ENCODE measurements at places on chromosomes 11 and 22. TPM values are rescaled to one million over a fixed set of nuclear protein-coding genes. Genes with fewer than 3 reads are reported as not detected.

The APOL4 gene
- 7.8 TPM for polyA plus RNA-seq

The APBB1 gene
- polyA plus RNA-seq: 27.6 TPM

GRCh38 chr11:57306161-57306876 lies 18.4 kb downstream of the TNKS1BP1 start:
- H3K27ac ChIP-seq: no peak overlapping the region
- H3K4me3 ChIP-seq: no peak overlapping the region
- DNase-seq: no peak
- H3K36me3 ChIP-seq: peaks cover 64% of the 10 kb centered on the region

GRCh38 chr11:86292912-86293616 lies 9.0 kb upstream of the HIKESHI start:
- no peaks in the 10 kb centered on the region for H3K36me3 ChIP-seq
- H3K4me3 ChIP-seq: no peak overlapping the region
- no peaks in the 10 kb centered on the region for H3K27me3 ChIP-seq
- no peak overlapping the region for H3K27ac ChIP-seq

The DDX25 gene
- 2.0 TPM for polyA plus RNA-seq

DNA sequence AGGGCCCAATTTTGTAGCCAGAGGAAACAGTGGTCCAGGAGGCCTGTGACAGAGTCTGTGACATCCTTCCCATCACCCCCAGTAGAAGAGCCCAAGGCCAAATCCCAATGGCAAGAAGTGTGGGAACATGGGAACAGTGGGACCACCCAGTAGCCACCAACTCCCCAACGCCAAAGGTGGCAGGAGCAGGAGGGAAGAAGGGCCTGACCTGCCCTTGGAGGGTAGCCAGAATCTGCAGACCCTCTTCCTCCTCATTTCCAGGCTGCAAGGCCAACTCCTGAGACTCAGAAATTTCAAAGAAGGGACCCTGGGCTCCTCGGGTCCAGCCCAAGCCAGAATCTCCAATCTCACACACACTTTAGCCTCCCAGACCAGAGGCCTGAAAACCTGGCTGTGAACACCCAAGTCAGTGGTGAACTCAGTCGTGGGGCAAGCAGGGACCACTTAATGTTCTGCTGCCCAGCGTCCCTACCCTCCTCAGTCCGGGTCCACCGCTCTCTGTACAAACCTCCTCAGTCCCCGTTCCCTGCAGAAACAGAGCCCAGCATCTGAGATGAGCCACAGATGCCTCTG lies 6.2 kb downstream of the RAB3IL1 start:
- H3K27me3 ChIP-seq: no peaks in the 10 kb centered on the region
- H3K36me3 ChIP-seq: peaks cover 20% of the 10 kb centered on the region
- no peak overlapping the region for H3K4me3 ChIP-seq
- peaks cover 23% of the 10 kb centered on the region for H3K4me1 ChIP-seq
- no peak for DNase-seq

GRCh38 chr22:46107753-46108563 lies 42.4 kb upstream of the PPARA start:
- H3K4me1 ChIP-seq: peaks cover 50% of the 10 kb centered on the region
- H3K27ac ChIP-seq: no peak overlapping the region
- no peak overlapping the region for H3K4me3 ChIP-seq

DNA sequence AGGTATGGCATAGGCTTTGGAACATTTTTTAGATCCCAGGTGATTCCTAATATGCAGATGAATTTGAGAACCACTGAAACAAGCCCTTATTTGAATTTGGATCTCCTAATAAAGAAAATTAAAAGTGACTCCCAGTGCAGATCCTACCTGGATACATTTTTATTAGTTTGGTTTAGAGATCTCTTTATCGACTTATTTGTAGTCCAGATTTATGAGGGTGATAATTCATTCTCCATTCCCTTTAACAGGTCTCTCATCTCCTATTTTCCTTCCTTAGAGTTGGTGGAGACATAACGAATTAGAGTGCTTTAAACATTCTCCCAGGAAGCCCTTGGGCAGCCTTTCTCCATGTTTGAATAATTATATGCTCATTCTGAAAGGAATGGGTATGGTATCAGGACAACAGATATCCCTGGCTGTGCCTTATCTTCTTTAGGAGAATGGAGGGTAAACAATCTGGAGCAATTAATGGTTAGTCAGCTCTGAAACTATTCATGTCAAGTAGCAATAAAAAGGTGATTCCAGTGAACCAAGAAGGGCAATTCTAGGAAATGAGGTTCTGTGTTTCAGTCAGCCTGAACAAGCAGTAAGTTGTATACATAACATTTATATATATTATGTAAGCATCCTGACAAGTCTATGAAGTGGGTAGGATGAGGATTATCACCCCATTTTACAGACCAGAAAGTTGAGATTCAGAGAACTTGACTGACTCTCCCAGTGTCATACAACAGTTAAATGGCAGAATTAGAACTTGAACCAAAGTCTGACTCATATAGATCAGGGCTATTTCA lies 53.9 kb upstream of the RCE1 start:
- H3K4me1 ChIP-seq: peaks cover 25% of the 10 kb centered on the region
- H3K36me3 ChIP-seq: no peaks in the 10 kb centered on the region
- peak; percentile 86 for DNase-seq
- H3K27me3 ChIP-seq: no peaks in the 10 kb centered on the region

The CBY1 gene
- 38.7 TPM for polyA plus RNA-seq

DNA sequence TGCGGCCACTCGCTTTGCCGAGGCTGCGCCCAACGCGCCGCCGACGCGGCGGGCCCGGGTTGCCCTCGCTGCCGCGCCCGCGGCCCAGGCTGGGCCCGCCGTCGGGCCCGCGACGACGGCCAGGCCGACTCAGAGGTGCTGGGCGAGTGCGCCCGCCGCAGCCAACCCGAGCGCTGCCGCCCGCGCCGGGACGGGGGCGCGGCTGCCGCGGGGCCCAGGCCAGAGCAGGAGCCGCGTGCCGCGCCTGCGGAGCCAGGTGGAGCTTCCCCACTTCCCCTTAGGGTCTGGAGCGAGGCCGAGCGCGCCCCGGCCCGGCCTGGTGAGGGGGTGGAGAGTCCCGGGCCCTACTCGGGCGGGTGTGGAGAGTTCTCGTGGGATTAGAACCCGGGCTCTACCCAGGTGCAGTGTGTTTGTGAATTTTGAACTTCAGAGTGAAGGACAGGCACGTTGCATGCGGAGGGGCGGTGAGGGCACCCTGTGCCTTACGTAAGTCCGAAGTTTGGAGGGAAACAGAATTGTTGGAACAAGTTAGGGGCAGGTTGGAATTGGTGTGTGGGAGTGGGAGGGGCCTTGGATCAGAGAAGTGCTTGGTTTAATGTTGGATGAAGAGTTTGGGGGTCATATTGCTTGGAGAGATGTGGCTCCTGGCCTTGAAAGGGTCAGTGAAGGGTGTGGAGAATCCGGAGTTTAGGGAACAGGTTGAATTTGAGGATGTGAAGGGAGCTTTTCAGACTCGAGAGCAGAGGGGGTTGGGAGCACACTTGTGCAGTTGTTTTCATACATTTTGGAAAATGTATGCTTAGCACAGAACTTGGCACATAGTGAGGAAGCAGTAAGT lies 697 bp downstream of the RNF169 start:
- peak overlapping the region; percentile 65 for H3K4me3 ChIP-seq
- H3K4me1 ChIP-seq: peaks cover 11% of the 10 kb centered on the region
- H3K36me3 ChIP-seq: no peaks in the 10 kb centered on the region
- no peaks in the 10 kb centered on the region for H3K27me3 ChIP-seq
- H3K27ac ChIP-seq: peak overlapping the region; percentile 79

- peaks cover 3% of the 10 kb centered on the region for H3K4me1 ChIP-seq
- peak; percentile 3 for DNase-seq
- H3K27me3 ChIP-seq: peaks cover 9% of the 10 kb centered on the region
- no peak overlapping the region for H3K27ac ChIP-seq
- H3K4me3 ChIP-seq: no peak overlapping the region
Measured at GRCh38 chr22:44663256-44663999, 38.6 kb upstream of the PRR5 start.

DNA sequence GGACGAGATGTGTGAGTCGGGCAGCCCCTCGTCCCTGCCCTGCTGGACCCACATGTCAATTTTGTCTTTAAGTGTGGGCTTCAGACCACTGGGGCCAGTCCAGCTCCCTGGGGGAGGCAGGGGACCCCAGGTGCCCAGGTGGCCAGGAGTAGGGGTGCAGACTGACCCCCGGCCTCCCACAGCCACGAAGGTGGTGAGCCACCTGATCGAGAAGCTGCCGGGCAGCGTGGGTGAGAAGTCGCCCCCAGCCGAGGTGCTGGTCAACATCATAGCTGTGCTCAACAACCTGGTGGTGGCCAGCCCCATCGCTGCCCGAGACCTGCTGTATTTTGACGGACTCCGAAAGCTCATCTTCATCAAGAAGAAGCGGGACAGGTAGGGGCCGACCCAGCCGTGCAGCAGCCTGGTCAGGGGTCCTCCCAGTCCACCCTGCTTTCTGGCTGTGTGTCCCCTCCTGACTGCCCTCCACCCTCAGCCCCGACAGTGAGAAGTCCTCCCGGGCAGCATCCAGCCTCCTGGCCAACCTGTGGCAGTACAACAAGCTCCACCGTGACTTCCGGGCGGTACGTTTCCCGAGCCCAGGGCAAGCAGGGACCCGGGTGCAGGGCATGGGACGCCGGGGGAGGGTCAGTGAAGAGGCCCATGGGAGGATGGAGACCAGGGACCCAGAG lies 9.9 kb downstream of the PKP3 start:
- peaks cover 46% of the 10 kb centered on the region for H3K36me3 ChIP-seq
- H3K4me3 ChIP-seq: no peak overlapping the region
- H3K27ac ChIP-seq: no peak overlapping the region
- peaks cover 11% of the 10 kb centered on the region for H3K4me1 ChIP-seq

GRCh38 chr22:49258107-49259010 lies 569.3 kb downstream of the BRD1 start:
- H3K4me3 ChIP-seq: no peak overlapping the region
- no peak for DNase-seq
- no peaks in the 10 kb centered on the region for H3K27me3 ChIP-seq
- H3K4me1 ChIP-seq: no peaks in the 10 kb centered on the region
- no peak overlapping the region for H3K27ac ChIP-seq

DNA sequence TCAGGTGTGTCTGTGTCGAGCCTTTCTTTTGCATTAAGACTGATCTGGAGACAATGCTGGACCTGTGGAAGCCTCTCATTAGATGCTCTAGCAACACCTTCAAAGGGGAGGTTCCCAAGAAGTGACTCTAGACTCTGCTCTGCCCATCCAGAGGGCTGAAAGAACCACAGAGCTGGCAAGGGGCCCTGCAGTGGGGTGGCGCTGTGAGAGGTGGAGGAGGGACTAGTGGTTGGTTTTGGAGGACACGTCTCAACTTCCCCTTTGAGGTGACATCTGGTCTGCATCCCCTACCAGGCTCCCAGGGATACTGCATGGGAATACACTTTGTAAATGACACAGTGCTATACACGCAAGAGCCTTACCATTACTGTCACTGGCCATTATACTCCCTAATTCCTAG lies 34.2 kb upstream of the SYT13 start:
- no peak overlapping the region for H3K27ac ChIP-seq
- DNase-seq: no peak
- H3K4me3 ChIP-seq: no peak overlapping the region

- H3K4me3 ChIP-seq: no peak overlapping the region
- no peak overlapping the region for H3K27ac ChIP-seq
- peaks cover 9% of the 10 kb centered on the region for H3K27me3 ChIP-seq
- H3K4me1 ChIP-seq: no peaks in the 10 kb centered on the region
Measured at GRCh38 chr11:128279866-128280265, 307.5 kb downstream of the ETS1 start.

- no peak overlapping the region for H3K27ac ChIP-seq
- no peaks in the 10 kb centered on the region for H3K4me1 ChIP-seq
- no peak overlapping the region for H3K4me3 ChIP-seq
- no peak for DNase-seq
- no peaks in the 10 kb centered on the region for H3K36me3 ChIP-seq
Measured at GRCh38 chr11:5809122-5809519, 397 bp downstream of the OR52N2 start.

DNA sequence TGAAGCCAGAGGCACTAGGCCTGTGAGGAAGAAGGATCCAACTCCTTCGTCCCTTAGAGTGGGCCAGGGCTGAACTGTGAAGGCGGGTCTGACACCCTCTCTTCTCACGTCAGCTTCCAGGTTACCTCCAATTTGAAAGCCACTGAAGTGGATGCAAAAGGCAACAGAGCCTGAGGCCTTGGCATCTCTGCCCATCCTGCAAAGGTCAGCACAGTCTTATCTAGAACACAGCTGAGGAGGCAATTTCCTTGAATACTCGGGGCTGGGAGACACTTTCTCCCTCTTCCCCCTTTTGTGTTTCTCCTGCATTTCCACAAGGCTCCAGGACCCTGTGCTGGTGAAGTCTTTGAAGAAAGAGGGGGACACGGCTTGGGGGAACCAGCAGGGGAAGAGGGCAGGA lies 91.6 kb upstream of the PAX6 start:
- no peaks in the 10 kb centered on the region for H3K4me1 ChIP-seq
- H3K4me3 ChIP-seq: no peak overlapping the region
- no peak for DNase-seq

GRCh38 chr11:13183094-13183825 lies 94.3 kb upstream of the BMAL1 start:
- no peak overlapping the region for H3K4me3 ChIP-seq
- H3K36me3 ChIP-seq: no peaks in the 10 kb centered on the region
- H3K27me3 ChIP-seq: no peaks in the 10 kb centered on the region

DNA sequence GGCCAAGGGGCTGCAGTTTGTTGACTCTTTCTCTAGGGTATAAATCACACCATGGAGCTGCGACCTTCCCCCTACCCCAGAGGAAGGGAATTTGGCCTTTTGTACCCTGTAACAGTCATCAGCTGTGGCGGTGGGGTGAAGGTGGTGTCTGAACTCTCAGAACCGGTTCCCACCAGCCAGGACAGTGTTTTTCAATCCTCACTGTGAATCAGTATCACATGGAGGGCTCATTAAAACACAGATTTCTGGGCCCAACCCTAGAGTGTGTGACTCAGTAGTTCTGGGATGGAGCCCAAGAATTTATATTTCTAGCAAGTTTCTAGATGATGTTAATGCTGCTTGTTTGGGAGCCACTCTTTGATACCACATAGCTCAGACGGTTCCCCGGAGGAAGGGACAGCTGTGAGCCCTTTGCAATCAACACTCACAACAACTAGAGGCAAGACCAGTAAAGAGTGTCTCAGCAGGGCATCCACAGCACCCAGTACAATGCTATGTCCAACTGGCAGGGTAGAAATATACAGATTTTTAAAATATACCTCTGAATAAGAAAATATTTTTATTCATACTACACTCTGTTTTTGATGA lies 43.9 kb upstream of the FAT3 start:
- no peaks in the 10 kb centered on the region for H3K36me3 ChIP-seq
- H3K27ac ChIP-seq: no peak overlapping the region
- no peaks in the 10 kb centered on the region for H3K27me3 ChIP-seq

The ART1 gene
- not detected for polyA plus RNA-seq

GRCh38 chr11:79198898-79199250 lies 242.0 kb downstream of the TENM4 start:
- no peaks in the 10 kb centered on the region for H3K36me3 ChIP-seq
- H3K27me3 ChIP-seq: no peaks in the 10 kb centered on the region
- H3K27ac ChIP-seq: no peak overlapping the region
- no peaks in the 10 kb centered on the region for H3K4me1 ChIP-seq
- no peak overlapping the region for H3K4me3 ChIP-seq

The DTX4 gene
- polyA plus RNA-seq: 43.9 TPM

The UBQLN3 gene
- polyA plus RNA-seq: not detected

Data from large intestine (tissue), 12 donors.